ENCODE measurements at places on chromosomes 16 and 17. TPM values are rescaled to one million over a fixed set of nuclear protein-coding genes. Genes with fewer than 3 reads are reported as not detected.

- DNase-seq: no peak
- no peak overlapping the region for H3K27ac ChIP-seq
- no peaks in the 10 kb centered on the region for H3K27me3 ChIP-seq
- H3K4me1 ChIP-seq: no peaks in the 10 kb centered on the region
- H3K4me3 ChIP-seq: no peak overlapping the region
Measured at GRCh38 chr16:10791048-10791447, 27.5 kb downstream of the TVP23A start.

DNA sequence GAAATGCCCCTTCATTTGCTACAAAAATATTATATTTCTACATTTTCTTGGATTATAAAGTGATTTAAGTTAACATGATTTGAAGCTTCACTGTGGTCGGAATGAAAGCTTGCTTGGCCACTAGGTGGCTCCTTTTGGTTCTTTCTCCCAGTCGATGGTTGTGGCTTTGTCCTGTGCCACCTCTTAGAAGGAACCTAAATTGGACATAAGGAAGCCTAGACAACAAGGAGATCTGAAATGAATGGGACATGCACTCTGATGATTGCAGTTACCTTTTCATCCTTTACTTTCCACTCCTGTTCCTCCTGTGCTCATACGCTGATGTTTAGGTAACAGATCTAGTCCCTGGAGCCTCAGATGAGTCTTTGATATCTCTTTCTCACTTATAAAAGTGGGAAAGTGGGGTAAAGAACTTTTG, 39.2 kb downstream of the FTO start:
- no peaks in the 10 kb centered on the region for H3K36me3 ChIP-seq
- H3K4me3 ChIP-seq: no peak overlapping the region
- no peak for DNase-seq
- H3K27ac ChIP-seq: no peak overlapping the region
- no peaks in the 10 kb centered on the region for H3K27me3 ChIP-seq
- peaks cover 7% of the 10 kb centered on the region for H3K4me1 ChIP-seq

- no peaks in the 10 kb centered on the region for H3K36me3 ChIP-seq
- H3K27me3 ChIP-seq: no peaks in the 10 kb centered on the region
- no peak overlapping the region for H3K4me3 ChIP-seq
- H3K4me1 ChIP-seq: peaks cover 12% of the 10 kb centered on the region
Measured at GRCh38 chr16:17204206-17204605, 266.6 kb downstream of the XYLT1 start.

- H3K27ac ChIP-seq: peak overlapping the region; percentile 82
- no peak overlapping the region for H3K4me3 ChIP-seq
- no peaks in the 10 kb centered on the region for H3K27me3 ChIP-seq
- H3K4me1 ChIP-seq: peaks cover 81% of the 10 kb centered on the region
Measured at GRCh38 chr17:40307001-40307730, 1.8 kb upstream of the RARA start.

UNC13D gene
- 145 TPM for total RNA-seq

IGFALS gene
- 2.5 TPM for total RNA-seq

- peaks cover 25% of the 10 kb centered on the region for H3K4me1 ChIP-seq
- H3K4me3 ChIP-seq: peak overlapping the region; percentile 97
- DNase-seq: no peak
- H3K36me3 ChIP-seq: peaks cover 17% of the 10 kb centered on the region
- peak overlapping the region; percentile 88 for H3K27ac ChIP-seq
- H3K27me3 ChIP-seq: no peaks in the 10 kb centered on the region
Measured at GRCh38 chr16:89658221-89658879, 714 bp downstream of the SPATA33 start.

GRCh38 chr17:37744633-37744927, 279 bp downstream of the HNF1B start:
- no peaks in the 10 kb centered on the region for H3K36me3 ChIP-seq
- H3K4me1 ChIP-seq: peaks cover 31% of the 10 kb centered on the region
- H3K4me3 ChIP-seq: peak overlapping the region; percentile 53
- H3K27ac ChIP-seq: peak overlapping the region; percentile 81
- H3K27me3 ChIP-seq: peaks cover 79% of the 10 kb centered on the region
- no peak for DNase-seq

DNA sequence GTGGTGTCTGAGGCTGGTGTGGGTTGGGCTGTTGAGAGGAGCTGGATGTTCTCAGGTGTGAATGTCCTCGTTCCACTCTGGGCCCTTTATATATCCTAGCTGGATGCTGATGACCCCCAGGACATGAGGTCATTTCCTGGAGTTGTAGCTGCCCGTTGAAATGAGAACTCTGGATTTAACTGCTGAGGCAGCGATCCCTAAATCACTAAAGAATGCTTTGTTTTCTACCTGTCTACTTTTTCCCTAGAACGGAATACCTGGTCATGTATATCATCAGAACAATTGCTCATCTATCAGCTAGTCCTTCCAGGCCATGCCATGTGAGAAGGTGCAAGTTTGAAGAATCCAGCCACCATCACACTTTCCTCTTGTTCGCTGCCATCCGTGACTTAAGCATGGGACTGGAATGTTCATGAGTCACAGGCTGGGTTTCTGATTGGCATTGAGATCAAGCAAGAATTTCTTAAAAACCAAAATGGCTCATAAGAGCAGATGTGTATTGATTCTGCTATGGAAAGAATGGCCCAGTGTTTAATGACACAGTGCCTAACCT, at the start of gene KRTAP2-3:
Gene KRTAP2-3, minus strand, starts transcription at position 63 of the 553 bp plus-strand sequence. CDS start 64 bp downstream, outside the sequence.
- H3K27ac ChIP-seq: no peak within 1 kb of the TSS
- no peak for DNase-seq
- no peaks in the 10 kb centered on the region for H3K36me3 ChIP-seq
- peaks cover 12% of the 10 kb centered on the region for H3K27me3 ChIP-seq
- no peak within 1 kb of the TSS for H3K4me3 ChIP-seq
- H3K4me1 ChIP-seq: no peaks in the 10 kb centered on the region

DNA sequence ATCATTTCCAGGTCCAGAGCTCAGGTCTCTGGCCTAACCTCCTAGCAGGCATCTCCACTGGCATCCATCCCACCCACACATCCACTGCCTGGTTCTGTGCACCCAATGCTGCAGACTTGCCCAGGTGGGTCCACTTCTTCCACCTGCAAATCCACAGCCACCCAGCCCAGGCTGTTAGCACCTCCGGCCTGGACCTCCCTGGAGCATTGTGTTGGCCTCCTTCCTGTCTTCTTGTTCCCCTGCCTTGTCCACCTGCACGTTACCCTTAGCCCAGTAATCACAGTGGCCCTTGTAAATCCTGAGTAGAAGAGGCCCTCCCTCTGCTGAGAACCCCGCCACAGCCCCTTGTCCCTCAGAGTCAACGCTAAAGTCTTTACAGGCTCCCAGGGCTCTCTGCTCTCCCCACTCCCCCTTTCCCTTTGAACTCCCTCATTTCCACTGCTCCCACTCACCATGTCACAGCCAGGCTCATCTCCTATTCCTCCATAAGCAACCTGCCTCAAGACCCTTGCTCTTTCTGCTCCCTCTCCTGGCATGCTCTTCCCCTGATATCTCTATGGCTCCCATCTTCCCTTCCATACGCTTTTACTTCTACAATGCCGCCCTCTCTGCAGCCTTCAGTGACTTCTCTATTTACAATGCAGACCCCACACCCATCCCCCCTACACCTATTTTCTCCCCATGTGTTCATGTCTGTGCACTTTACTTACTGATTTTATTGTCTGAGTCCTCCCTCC, 288.8 kb downstream of the FOXL1 start:
- H3K4me3 ChIP-seq: no peak overlapping the region
- DNase-seq: peak; percentile 40
- H3K4me1 ChIP-seq: no peaks in the 10 kb centered on the region
- H3K27me3 ChIP-seq: peaks cover 8% of the 10 kb centered on the region
- no peaks in the 10 kb centered on the region for H3K36me3 ChIP-seq
- no peak overlapping the region for H3K27ac ChIP-seq

ATP1B2 gene
- total RNA-seq: 4.8 TPM

GRCh38 chr17:1019451-1019850, 22.5 kb downstream of the TIMM22 start:
- no peak for DNase-seq
- H3K27ac ChIP-seq: no peak overlapping the region
- no peak overlapping the region for H3K4me3 ChIP-seq
- no peaks in the 10 kb centered on the region for H3K27me3 ChIP-seq
- no peaks in the 10 kb centered on the region for H3K4me1 ChIP-seq

GRCh38 chr17:82385559-82386254, 14.1 kb downstream of the UTS2R start:
- no peak overlapping the region for H3K27ac ChIP-seq
- no peaks in the 10 kb centered on the region for H3K36me3 ChIP-seq
- DNase-seq: no peak
- peaks cover 6% of the 10 kb centered on the region for H3K4me1 ChIP-seq
- no peak overlapping the region for H3K4me3 ChIP-seq

- H3K4me1 ChIP-seq: no peaks in the 10 kb centered on the region
- H3K36me3 ChIP-seq: no peaks in the 10 kb centered on the region
- H3K27ac ChIP-seq: no peak overlapping the region
Measured at GRCh38 chr16:8686031-8686621, 11.7 kb downstream of the ABAT start.

GRCh38 chr17:63494300-63494928, 17.6 kb downstream of the ACE start:
- no peak for DNase-seq
- H3K27ac ChIP-seq: no peak overlapping the region

- no peaks in the 10 kb centered on the region for H3K36me3 ChIP-seq
- no peak overlapping the region for H3K27ac ChIP-seq
- H3K4me3 ChIP-seq: no peak overlapping the region
- peaks cover 7% of the 10 kb centered on the region for H3K4me1 ChIP-seq
Measured at GRCh38 chr16:28859326-28859725, 4.3 kb upstream of the SH2B1 start.

- no peaks in the 10 kb centered on the region for H3K36me3 ChIP-seq
- no peak for DNase-seq
- H3K4me3 ChIP-seq: no peak overlapping the region
- peaks cover 24% of the 10 kb centered on the region for H3K4me1 ChIP-seq
- peak overlapping the region; percentile 38 for H3K27ac ChIP-seq
Measured at GRCh38 chr16:50251375-50252081, 14.8 kb upstream of the ADCY7 start.

HBA2 gene
- total RNA-seq: 248 TPM

GRCh38 chr16:78163772-78164670, 64.6 kb downstream of the WWOX start:
- H3K27ac ChIP-seq: no peak overlapping the region
- H3K4me3 ChIP-seq: no peak overlapping the region
- no peaks in the 10 kb centered on the region for H3K4me1 ChIP-seq
- no peaks in the 10 kb centered on the region for H3K36me3 ChIP-seq
- H3K27me3 ChIP-seq: no peaks in the 10 kb centered on the region

DNA sequence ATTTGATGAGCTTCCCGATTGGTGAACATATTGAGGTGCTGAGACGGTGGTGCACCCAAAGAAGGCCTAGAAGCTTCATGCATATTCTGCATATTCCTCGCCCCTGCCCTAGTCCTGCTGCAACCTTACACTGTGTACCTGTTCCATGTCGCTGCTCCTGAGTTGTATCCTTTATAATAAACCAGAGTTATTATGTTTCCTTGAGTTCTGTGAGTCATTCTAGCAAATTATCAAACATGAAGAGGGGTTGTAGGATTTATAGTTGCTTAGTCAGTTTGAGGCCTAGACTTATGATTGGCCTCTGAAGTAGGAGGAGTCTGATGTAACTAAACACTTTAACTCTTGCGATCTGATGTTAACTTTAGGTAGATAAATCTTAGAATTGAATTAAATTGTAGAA, 436.8 kb downstream of the CA10 start:
- H3K36me3 ChIP-seq: no peaks in the 10 kb centered on the region
- no peak overlapping the region for H3K4me3 ChIP-seq
- DNase-seq: no peak
- no peaks in the 10 kb centered on the region for H3K27me3 ChIP-seq
- H3K27ac ChIP-seq: no peak overlapping the region

DNA sequence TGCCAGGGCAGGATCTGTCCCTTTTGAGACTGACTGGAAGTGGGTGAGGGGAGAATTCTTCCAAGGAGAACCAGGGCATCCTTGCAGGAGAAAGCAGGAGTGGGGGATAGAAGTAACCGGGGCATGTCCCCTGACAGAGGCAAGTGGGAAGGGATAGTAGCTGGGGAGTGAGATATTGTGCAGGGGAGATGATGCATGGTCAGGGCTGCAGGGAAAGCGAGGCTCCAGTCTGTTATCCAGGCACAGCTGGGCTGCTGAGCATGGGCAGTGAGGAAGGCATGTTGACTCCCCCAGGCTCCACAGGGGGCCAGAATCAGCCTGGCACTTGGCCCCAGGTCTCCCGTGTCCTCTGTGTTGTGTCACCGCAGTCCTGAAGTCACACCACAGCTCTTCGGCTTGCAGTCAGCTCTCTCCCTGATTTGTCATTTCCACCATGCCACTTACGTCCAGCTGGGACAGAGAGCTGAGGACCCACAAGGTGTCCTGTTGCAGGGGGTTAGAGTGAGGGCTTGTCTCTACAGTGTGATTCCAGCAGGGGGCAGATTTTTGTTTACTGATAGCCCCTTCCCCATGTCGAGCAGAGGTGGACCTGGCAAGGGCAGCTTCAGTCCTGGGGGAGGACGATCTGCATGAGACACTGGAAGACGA, 40.9 kb downstream of the B9D1 start:
- no peaks in the 10 kb centered on the region for H3K27me3 ChIP-seq
- DNase-seq: peak; percentile 25
- H3K27ac ChIP-seq: no peak overlapping the region
- peaks cover 8% of the 10 kb centered on the region for H3K36me3 ChIP-seq

GRCh38 chr17:18076936-18077335, 10.8 kb upstream of the DRG2 start:
- no peaks in the 10 kb centered on the region for H3K4me1 ChIP-seq
- DNase-seq: no peak
- peaks cover 6% of the 10 kb centered on the region for H3K27me3 ChIP-seq
- H3K4me3 ChIP-seq: no peak overlapping the region
- H3K36me3 ChIP-seq: no peaks in the 10 kb centered on the region

DNA sequence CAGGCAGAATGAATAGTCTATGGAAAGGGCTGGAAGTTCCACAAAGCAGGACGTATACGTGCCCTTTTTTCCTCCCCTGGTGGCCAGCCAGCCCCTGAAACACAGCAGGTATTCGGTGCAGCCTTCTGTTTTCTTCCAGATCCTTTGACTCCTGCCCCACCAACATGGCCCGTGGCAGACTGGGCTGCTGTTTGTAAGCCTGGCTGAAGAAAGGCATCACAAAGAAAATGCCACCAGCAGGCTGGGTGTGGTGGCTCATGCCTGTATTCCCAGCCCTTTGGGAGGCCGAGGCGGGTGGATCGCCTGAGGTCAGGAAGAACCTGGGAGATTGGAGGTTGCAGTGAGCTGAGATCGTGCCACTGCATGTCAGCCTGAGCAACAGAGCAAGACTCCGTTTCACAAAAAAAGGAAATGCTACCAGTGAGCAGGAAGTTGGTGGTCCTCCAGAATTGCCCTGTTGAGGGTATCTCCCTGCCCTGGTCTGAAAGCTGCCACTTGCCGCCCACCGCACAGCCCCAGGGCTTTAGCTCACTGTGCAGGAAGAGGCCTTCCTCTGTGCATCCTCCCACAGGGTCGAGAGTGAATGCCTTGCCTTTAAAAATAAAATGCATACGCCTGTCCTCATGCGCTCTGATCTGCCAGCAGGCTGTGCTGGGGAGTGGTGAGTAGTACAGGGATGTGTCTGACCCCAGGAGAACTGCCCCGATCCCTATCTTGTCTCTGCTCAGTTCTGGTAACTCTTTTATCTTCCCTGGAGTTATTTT, 587.7 kb downstream of the MAF start:
- H3K27me3 ChIP-seq: no peaks in the 10 kb centered on the region
- no peaks in the 10 kb centered on the region for H3K36me3 ChIP-seq
- H3K4me1 ChIP-seq: no peaks in the 10 kb centered on the region
- no peak overlapping the region for H3K4me3 ChIP-seq
- no peak for DNase-seq
- no peak overlapping the region for H3K27ac ChIP-seq
